ENCODE measurements at places on chromosomes 5 and 9.

GRCh38 chr9:36207546-36208012, 16.9 kb downstream of the CLTA start:
- no peak for DNase-seq

DNA sequence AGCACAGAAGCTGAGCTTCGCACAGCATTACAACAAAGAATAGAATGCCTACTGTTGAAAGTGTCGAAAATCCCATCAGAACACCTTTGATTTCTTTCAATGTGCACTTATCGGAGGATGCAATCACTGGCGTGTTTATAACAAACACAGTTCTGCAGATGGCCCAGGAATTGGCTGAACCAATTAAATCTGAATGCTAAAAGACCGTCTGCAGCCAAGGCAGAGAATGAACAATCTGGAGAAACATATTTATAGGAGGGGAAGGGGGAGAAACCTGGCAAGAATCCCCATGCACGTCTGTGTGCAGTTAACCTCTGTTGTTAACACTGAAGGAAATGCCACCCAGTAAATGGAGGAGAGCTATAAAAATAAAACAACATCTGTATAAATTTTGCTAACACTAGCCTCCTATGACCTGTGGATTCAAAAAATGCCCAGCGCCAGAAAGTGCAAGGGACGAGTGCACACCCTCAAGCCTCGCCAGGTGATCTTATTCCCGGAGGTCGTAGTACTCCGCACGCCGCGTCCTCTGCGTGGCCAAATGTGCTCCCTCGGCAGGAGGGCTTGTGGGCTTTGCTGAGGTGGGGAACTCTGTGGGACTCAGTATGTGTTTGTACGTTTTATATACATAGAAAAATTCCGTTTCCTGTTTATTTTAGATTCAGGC, 56.8 kb downstream of the PTCH1 start:
- DNase-seq, result no peak

- no peak for DNase-seq
Measured at GRCh38 chr9:132858751-132859150, 19.3 kb downstream of the AK8 start.

- DNase-seq, result no peak
Measured at GRCh38 chr5:55370291-55370925, 62.6 kb downstream of the MTREX start.

GRCh38 chr9:880725-881124, 39.2 kb downstream of the DMRT1 start:
- no peak for DNase-seq

- no peak for DNase-seq
Measured at GRCh38 chr9:2335260-2335659, 286.3 kb upstream of the VLDLR start.

DNA sequence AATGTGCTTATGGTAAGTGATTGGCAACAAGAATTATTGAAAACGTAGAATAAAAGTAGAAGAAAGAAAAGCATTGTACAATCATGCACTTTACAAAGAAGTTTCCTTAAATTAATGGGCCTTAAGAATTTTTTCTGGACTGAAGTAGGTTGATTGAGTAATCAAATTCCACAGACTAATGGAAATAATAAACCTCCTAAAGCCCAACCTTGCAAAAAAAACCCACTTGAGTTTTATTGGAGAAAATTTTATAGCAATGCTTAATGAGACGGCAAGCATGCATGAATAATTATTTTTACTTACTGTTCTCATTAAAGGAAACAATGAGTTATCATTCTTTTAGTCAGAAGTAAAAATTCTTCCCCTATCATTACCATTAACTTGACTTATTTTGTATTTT, 676.1 kb upstream of the C9orf72 start:
- DNase-seq, result no peak

DNA sequence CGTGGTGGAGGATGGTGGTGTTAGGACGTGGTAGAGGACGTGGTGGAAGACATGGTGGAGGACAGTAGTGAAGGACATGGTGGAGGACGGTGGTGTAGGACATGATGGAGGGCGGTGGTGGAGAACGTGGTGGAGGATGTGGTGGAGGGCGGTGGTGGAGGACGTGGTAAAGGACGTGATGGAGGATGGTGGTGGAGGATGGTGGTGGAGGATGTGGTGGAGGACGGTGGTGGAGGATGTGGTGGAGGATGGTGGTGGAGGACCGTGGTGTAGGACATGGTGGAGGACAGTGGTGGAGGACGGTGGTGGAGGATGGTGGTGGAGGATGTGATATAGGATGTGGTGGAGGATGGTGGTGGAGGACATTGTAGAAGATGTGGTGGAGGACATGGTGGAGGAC, 67.6 kb downstream of the S1PR3 start:
- DNase-seq, result no peak

DNA sequence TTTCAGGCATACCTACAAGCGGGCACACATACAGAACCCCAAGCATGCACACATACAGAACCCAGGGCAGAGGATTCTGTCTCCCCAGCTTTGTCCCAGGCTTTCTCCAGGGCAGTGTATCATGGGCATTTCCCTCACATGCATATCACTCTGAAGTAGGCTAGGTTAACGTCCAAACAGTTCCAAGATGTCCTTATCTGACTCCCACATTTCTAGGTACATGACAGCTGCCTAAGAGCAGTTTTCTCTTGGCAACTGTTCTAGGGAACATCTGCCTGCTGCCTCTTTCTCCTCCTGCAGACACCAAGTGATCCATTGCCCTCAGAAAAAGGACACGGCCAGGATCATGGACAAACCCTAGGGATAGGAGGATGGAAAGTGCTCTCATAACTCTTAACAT, 84.9 kb upstream of the NR3C1 start:
- no peak for DNase-seq

DNA sequence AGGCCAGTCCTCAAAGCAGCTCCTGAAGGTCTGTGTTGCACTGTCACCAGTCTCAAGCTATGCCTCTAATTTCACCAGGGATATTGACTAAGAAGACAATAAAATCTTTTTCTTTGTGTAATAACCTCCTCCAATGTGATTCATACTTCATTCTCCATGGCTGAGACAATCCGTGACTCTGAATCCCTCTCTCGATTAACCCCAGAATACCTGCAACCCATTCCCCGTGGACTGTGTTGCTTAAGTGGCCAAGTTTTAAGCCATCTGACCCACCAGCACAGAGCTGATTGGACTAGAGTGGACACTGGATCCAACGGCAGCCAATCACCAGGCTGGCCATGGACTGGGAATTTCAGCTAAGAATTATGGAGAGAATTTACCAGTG, 5.4 kb upstream of the CCIN start:
- DNase-seq, result no peak

- DNase-seq, result no peak
Measured at GRCh38 chr5:180519098-180519497, 24.9 kb downstream of the CNOT6 start.

- no peak for DNase-seq
Measured at GRCh38 chr5:4058899-4059298, 463.3 kb downstream of the IRX1 start.

DNA sequence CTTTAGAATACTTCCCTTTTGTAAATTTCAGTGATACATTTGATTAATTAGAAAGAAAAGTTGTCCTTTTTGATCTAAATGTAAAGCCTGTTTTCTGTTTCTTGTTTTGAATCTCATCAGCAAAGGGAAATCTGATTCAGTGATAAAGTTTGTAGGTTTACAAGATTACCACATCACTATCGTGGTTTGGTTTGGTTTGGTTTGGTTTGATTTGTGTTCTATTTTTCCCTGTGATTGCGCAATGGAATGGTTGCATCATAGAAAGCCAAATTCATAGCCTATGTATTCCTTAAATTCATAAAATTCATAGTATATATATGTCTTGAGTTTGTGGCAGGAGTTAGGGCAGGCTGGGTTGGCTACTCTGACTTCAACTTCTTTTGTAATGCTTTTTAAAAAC, 15.2 kb downstream of the SRFBP1 start:
- DNase-seq, result no peak

GRCh38 chr5:175305251-175305650, 138.7 kb downstream of the DRD1 start:
- DNase-seq, result no peak

DNA sequence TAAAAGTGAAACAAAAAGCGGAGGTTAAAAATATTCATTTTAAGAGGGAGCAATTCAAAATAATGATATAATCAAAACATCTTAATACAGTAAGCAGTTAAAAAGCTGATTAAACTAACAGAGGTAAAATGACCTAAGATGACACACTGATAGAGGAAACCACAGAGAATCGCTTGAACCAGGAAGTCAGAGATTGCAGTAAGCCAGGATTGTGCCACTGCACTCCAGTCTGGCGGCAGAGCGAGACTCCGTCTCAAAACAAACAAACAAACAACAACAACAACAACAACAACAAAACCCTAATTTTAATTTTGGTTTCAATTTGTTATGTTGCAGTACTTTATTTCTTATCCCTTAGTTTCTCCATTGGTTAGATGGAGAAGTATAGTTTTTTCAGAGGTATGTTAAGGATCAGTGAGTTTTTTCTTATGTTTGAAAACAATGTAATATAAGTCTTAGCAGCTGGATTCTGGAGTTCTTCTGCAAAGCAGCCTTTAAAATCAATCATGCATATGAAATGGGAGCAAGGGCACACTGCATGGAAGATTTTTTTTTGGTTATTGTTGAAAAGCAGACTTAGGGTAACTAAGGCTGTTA, 58.5 kb downstream of the MLANA start:
- DNase-seq, result peak; percentile 4

GRCh38 chr5:172827841-172828240, 6.2 kb upstream of the ERGIC1 start:
- DNase-seq, result no peak

GRCh38 chr9:94865582-94866452, 139.3 kb downstream of the AOPEP start:
- DNase-seq, result no peak

GRCh38 chr9:37309136-37309535, 113.4 kb upstream of the GRHPR start:
- no peak for DNase-seq

DNA sequence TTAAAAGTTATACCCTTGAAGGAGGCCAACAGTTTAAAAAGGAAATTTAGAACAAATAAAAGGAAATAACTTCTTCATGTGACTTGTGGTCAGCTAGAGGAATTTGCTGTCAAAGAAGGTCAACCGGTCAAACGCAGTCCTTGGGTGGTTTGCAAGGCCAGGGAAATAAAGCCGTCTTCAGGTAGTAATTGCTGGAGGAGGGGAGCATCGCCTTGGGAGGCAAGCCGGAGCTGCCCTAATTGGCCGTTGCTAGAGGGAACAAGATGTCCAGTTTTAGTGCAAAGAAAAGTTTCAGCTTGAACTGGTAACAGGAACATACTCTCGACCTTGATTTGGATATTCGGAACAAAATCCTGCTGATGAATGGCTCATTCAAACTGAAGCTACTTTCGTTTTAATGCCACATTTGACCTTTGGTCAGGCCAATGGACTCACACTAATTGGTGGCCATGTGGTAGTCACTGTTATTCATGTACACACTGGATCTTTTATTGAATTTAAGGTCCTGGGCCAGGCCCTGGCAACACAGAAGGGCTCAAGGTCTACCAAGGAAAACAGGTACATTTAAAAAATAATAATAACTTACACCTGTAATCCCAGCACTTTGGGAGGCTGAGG, 47.0 kb upstream of the MYO10 start:
- no peak for DNase-seq

DNA sequence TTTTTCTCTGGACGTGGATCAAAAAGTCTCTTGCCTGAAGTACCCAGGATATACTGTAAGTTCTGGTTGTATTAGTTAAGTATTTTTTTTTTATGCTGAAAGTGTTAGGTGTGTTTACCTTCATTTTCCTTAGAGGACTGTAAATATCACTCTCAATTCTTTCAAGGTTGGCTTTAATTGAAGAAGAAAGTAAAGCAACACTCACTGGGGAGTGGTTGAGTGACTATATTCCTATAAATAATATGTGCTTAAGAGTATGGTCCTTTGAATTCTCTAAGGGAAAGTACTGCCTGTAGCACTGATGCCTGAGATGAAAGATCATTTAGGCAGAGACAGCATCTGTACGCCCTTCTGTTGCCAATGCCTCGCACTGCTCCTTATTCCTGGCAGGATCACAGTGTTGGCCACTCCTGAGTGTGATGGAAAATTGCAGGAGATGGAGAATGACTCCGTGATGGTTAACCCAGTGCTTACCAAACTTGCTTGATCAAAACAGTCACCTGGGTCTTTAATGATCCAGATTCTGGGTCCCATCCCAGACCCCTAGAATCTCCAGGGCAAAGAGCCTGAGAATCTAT, 182.0 kb upstream of the MPDZ start:
- DNase-seq, result no peak

GRCh38 chr5:158013939-158014338, 155.0 kb upstream of the CLINT1 start:
- no peak for DNase-seq

DNA sequence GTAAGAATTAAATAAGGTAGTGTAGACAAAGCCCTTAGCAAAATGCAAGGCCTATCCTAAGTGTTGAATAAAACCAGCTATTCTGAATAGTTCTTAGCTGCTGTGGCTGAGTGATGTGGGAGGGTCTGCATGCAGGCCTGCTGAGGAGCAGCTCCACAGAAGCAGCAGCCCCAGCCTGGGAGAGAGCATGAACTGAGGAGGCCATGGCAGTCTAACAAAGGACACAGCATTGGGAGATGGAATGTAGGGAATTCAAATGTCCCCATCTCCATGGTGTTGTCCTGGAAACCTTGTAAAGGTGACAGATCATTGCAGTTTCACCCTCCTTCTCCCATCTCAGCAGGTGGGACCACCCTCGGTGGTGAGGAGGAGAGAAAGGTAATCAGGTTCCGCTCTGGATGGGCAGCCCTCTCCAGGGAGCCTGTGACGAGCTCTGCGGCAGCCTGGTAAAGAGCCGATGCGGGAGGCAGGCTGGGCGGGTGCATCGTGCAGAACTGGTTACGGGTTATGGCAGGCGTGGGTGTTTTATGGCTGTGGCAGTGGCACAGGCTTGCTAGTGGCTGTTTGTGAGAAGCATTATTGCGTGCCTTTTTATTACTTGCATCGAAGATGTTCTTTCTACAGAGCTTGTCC, 199.9 kb upstream of the GLRA1 start:
- DNase-seq, result no peak

- DNase-seq, result no peak
Measured at GRCh38 chr5:140342287-140342686, 4.1 kb downstream of the HBEGF start.

GRCh38 chr5:153402550-153402949, 87.9 kb upstream of the GRIA1 start:
- no peak for DNase-seq

GRCh38 chr9:21560281-21560745, 78.2 kb upstream of the IFNE start:
- no peak for DNase-seq

DNA sequence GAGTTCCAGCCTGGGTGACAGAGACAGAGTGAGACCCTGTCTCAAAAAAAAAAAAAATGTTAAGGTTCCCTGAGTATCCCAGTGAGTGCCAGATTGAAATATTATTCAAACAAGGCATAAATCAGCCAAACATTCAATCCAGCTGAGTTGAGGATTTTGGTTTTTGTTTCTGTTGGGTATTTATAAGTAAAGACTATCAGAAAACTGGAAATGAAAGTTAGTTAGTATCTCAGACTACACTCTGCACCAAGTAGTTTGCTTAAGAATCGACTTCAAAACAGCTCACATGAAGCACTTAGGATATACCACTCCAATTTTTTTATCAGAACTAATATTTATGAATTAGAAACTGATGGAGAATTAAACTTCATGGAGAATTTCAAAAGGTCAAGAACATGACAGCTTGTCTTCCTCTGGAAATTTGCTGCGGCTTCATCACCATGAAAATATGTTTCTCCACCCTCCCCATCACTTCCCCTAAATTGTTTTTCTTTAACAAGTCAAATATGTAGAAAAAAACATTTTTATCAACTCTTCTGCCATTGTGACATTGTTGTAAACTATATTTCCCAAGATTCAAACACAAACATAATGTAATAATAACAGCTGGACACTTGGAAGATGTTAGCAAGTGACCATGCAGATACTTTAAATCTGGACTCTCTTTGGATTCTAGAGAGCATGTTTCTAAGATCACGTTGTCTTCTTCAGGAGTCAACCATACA, 110.0 kb upstream of the PTGER4 start:
- no peak for DNase-seq
